ENCODE measurements at places on chromosomes 1 and 21. TPM values are rescaled to one million over a fixed set of nuclear protein-coding genes. Genes with fewer than 3 reads are reported as not detected.

- H3K27ac ChIP-seq, result no peak overlapping the region
- H3K4me3 ChIP-seq, result no peak overlapping the region
- no peak for DNase-seq
- H3K4me1 ChIP-seq, result no peaks in the 10 kb centered on the region
- no peaks in the 10 kb centered on the region for H3K36me3 ChIP-seq
Measured at GRCh38 chr1:150142083-150142482, 7.6 kb upstream of the PLEKHO1 start.

- no peak for DNase-seq
- peaks cover 2% of the 10 kb centered on the region for H3K27me3 ChIP-seq
- no peak overlapping the region for H3K27ac ChIP-seq
Measured at GRCh38 chr1:243910607-243911006, 60.6 kb upstream of the AKT3 start.

Gene RXFP4
- not detected for total RNA-seq

Gene PWP2
- total RNA-seq, result 17.1 TPM

Data from astrocyte (in vitro differentiated cells and primary cell).